HepG2 (cell line): ENCODE measurements at places on chromosomes 12 and 14. TPM values are rescaled to one million over a fixed set of nuclear protein-coding genes. Genes with fewer than 3 reads are reported as not detected.

GRCh38 chr12:64650762-64651161 is 40.5 kb downstream of the RASSF3 start:
- no peaks in the 10 kb centered on the region for H3K27me3 ChIP-seq
- H3K4me1 ChIP-seq = peaks cover 41% of the 10 kb centered on the region
- no peaks in the 10 kb centered on the region for H3K36me3 ChIP-seq

DNA sequence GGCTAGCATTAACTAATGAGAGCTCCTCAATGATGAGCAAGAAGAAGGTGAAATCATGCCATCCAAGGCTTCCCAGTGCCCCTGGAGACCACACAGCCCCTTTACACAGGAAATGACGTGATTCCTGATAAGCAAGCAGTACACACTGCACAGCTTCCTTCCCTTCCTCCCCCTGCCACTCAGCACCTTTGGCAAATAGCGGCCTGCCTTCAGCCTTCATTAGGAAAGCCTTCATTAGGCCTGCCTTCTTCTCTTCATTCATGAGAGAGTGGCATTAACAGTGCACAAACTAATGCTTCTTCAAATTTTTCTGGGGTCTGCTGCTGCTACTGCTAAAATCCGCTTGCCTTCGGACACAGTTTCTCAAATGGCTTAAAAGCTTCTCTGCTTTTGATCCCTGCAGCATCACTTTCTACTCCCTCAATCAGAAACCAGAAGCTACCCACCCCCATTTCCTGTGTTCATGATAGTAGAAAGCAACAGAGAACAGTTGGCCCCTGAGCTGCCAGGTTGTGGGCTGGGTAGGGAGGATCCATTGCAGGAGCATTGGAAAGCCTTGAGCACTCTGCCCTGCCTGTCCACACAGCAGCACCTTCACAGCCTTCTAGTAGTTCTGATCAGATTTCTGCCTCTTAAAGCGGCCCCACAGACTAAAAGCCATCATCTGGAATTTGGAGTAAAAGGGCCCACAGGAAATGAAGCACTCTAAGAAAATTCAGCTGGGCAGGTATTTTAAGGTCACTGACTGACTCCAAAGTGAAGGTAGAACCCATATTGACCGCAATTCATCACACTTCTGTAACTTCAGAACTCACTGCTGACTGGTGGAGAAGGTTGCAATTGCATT is 103.8 kb upstream of the ETV6 start:
- no peak for DNase-seq
- H3K36me3 ChIP-seq = no peaks in the 10 kb centered on the region
- H3K4me1 ChIP-seq = no peaks in the 10 kb centered on the region

GRCh38 chr12:55017416-55017925 is 2.3 kb upstream of the NEUROD4 start:
- no peak for DNase-seq
- H3K27me3 ChIP-seq = no peaks in the 10 kb centered on the region
- H3K27ac ChIP-seq = no peak overlapping the region
- no peaks in the 10 kb centered on the region for H3K4me1 ChIP-seq
- H3K36me3 ChIP-seq = no peaks in the 10 kb centered on the region
- H3K4me3 ChIP-seq = no peak overlapping the region

- H3K36me3 ChIP-seq = no peaks in the 10 kb centered on the region
- no peak overlapping the region for H3K27ac ChIP-seq
- no peak overlapping the region for H3K4me3 ChIP-seq
- DNase-seq = no peak
Observed at GRCh38 chr14:38145142-38145541, 62.6 kb upstream of the SSTR1 start.

The KIF26A gene
- not detected in 2 replicates for total RNA-seq
